ENCODE measurements at places on chromosomes 1 and 21.

DNA sequence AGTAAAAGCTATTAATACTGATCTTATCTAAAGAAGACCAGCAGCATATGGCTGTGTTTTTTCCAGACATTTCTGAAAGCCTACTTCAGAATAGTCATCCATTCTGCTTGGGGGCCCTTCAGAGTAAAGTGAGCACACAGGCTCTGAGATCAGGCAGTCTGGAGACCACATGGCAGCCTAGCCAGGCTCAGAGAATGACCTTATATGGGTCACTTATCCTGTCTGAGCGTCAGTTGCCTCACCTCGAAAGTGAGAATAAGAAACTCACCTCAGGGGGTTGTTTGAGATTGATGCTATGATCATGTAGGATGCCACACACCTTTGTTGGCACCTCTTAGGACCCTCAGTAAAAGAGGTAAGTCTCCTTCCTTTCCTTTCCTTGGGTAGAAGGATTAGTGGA, 270.4 kb downstream of the GRIK1 start:
- no peak for DNase-seq

DNA sequence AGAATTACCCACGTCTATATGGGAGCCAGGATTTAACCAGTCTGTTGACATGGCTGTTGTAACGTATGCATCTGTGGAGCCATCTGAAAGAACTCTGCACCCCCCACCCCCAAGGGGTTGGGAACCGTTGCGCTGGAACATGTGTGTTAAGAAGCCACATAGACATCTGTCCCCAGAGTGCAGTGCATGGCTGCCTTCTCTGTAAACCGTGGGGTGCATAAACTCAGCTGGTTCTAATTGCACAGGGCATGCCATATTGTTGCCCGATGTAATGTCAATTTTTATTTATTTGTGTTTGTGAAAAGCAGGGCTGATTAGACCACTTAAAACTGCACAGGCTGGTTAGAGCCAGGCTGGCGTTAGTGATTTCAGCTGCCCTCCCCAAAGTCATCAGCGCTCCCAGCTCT, 70.1 kb upstream of the ROR1 start:
- DNase-seq, result no peak

DNA sequence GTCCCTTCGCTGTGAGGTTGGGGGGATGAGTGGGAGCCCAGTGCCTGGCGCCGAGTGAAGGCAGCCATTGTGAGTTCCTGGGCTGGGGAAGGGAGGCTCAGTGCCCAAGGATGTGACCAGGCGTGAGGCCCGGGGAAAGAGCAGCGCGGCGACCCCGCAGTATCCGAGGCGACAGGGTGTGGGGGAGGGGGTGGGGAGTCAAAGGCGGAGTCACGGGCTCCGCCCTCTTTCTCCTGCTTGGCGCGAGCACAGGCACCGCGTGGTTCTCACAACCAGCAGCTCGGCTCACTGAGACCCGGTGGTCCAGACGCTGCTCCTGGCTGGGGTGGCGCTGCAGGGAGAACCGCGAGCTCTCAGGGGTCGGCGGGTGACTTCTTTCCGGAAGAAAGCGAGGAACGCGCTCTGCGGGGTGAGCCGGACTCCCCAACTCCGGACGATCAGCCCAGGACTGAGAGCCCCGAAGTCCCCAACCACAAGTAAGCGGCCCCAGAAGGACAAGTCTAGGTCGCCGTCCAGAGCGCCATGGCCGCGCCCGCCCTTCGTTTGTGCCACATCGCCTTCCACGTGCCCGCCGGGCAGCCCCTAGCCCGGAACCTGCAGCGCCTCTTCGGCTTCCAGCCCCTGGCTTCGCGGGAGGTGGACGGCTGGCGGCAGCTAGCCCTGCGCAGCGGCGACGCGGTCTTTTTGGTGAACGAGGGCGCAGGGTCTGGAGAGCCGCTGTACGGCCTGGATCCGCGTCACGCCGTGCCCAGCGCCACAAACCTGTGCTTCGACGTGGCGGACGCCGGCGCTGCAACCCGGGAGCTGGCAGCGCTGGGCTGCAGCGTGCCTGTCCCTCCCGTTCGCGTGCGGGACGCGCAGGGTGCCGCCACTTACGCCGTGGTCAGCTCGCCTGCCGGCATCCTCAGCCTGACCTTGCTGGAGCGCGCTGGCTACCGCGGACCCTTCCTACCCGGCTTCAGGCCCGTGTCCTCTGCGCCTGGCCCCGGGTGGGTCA, at the start of gene HPDL:
Gene HPDL (plus strand): TSS at position 269 of the 997 bp plus-strand sequence. CDS start 254 bp downstream, at position 523.
- DNase-seq, result peak; percentile 76

DNA sequence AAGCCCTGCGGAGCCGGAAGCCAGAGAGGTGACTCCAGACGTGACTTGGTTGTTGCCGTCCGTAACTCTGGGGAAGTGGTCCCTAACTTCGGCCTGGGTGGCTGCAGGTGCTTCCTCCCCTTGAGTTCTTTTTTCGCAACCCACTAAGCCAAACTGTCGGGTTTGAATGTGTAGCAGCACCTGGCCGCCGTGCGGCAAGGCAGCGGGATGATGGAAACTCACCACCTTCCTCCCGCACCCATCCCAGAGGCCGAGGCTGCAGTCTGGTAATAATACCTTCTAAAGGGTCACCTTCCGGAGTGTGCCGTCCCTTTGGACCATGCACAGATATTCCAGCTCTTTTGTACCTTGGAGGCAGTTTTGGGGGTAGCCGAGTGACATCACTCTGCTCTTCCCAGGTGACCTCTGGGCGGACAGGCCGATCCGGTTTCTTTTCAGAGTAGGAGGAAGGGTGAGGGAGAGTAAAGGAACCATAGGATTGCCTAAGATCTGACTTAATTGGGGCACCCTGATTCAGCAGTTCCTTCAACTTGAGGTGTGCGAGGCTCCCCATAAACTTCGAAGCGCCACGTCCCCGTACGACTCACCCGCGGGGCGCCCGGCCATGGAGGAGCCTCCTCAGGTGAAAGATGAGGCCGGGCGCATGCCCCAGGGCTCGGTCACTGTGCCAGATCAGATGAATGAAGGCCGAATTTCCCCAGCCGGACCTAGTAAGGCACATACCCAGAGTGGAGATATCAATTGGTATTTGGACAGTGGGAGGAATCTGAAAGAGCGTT, 1.0 kb downstream of the KCNK1 start:
- DNase-seq, result no peak

DNA sequence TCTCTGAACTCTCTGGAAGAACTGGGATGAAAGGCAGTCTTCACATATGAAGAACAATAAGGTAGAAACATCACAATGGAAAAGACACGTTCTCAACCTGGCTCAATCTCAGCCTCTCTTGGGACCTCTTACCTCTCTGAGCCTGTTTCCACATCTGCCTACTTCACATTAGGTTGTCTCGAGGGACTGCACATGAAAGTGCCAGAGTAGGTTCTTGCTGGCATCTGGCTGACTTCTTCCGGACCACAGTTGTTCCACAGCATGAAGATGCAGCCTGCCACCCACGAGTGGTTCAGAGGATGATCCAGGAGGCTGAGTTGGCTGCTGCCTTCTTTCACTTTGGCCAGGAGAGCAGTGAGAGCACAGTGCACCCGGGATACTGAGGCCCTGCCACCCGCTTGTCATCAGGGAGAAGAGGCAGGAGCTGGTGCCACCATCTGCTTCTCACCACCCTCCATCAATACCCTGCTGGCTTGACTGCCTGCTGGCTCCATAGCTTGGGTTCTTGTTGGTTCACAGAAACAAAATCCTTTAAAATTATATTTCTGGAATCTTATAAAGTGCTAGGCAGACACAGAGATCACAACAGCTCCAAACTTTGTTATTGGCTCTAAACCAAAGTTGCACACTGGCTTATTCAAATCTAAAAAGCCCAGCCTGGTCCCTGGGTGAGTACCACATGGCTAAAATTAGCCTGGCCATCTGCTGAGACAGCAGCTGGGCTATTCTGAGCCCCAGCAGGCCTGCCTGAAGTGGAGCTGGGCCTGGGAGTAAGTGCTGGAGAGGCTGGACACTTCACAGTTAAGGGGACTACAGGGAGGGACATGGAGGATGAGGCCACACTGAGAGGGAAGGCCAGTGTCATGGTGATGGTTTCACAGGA, 46.9 kb upstream of the LIN9 start:
- no peak for DNase-seq

DNA sequence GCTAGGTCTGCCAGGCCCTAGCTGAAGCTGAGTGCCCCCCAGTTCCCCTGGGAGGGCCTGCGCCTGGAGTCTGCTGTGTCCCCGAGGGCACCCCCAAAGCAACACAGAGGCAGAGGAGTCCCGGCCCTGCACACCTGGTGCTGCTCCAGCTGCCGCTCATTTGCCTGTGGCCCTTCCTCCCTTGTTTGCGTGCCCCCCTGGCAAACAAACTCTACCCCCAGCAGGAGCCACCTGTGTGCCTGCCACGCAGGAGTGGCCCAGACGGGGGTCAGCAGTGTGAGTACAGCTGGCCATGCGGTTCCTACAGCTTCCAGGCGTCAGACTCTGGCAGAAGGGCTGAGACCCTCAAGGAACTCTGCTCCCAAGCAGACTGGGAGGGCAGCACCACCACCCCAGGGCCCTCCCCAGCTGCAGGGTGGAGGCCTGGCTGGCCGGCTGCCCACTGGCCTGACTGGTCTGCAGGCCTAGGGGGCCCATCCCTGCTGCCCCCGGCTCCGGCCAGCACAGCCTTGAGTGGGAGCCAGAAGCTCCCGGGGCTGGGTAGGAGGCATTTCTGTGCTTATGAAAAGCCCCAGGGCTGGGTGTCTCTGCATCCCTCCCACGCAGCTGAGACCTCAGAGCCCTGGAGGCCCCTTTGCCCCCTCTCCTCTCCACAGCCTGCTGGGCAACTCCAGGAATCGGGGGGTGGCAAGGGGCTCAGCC, 563 bp upstream of the TAS1R3 start:
- no peak for DNase-seq

- no peak for DNase-seq
Measured at GRCh38 chr1:20685099-20685662, 24.0 kb upstream of the DDOST start.

GRCh38 chr1:223177681-223178080, 34.6 kb upstream of the TLR5 start:
- DNase-seq, result no peak

GRCh38 chr1:234715252-234716014, 105.5 kb upstream of the IRF2BP2 start:
- no peak for DNase-seq

- no peak for DNase-seq
Measured at GRCh38 chr1:221839321-221839720, 97.4 kb upstream of the DUSP10 start.

DNA sequence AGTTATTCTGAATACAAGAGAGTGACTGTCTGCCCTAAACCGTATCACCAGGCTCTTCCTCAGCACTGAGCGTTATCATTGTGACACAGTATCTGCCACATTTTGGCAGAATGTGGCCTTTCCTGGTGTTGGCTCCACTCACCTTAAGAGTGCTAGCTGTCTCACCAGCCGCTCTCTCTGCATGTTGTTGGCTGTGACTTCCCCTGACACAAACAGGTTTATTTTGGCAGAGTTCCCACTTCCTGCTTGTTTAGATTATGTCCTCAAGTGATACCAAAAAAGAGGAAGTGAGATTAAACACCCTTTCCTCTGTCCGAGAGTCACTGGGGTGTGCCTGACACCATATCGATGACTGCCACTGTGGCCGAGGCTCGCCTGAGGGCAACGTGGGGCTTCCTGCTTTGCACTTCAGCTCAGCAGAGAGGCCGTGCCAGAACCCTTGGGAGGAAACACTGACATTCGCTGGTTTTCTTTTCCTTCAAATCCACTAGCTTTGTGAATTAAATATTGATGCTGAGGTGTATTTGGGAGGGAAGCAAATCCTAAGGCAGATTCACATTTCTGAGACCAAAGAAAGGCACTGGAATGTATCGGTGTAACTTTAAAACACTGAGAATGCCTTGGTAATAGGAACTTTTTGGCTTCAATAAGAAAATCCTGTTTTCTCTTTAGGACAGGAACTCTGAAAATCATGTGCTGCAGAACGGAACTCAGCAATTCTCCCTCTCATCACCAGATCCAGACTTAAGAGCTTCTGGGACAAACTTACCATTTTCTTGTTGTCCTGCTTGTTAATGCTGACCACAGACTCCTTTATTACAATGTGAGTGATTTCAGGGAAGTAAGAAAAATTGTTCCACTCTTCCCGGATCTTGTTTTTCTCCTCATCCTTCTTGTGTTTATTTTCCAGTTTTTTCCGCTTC, 102.1 kb downstream of the JAK1 start:
- no peak for DNase-seq

- DNase-seq, result no peak
Measured at GRCh38 chr1:245673881-245674414, 519.2 kb downstream of the KIF26B start.

- DNase-seq, result no peak
Measured at GRCh38 chr1:37123276-37124115, 89.2 kb upstream of the GRIK3 start.

DNA sequence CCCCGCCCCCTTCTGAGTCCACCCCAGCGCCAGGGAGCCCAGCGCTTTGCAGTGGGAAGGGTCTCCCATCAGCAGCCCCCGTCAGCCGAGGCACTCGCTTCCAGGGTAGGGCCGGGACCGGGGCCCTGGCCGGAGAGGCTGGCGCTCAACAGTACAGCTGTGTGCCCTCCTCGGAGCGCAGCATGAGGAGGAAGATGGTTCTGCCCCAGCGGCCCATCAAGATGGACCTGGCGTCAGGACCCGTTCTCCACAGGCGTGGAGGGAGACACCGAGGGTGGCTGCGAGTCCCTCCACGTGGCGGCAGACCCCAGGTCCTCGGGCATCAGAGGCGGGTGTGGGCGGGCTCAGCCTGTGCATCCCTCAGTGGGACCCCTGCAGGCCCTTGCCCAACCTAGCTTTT, 54.3 kb downstream of the MORN1 start:
- DNase-seq, result no peak

DNA sequence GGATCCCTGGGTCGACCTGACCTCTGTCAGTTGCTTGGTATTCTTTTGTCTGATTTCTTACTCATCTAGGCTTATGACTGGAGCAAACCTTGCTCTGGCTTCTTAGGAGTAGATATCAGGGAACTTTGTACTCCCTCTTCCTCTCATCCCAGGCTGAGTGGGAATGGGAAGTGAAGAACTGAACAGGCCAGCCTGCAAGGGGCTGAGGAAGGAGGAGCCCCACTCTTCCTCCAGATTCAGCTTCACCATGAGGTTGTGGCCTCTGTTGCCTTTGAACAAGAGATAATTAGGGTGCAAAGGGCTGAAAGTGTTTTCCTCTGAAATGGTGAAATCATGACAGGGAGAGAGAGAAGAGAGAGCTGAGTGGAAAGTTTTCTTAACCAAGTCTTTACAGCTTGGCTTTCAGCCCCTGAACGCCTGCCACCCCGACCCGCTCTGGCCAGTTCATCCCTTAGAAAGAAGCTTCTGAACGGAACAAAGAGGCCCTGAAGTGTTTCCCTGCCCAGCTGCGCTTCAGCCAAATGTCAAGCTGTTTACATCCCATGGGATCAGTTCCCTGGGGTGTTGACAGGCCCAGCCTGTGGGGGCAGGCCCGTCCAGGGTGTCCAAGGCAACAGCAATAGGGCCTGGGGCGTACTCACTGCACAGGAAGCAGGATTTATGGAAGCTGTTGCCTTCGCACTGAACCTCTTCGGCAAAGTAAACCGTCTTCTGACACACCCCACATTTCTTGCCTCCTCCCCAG, 11.2 kb downstream of the CSRP1 start:
- DNase-seq, result peak; percentile 26

DNA sequence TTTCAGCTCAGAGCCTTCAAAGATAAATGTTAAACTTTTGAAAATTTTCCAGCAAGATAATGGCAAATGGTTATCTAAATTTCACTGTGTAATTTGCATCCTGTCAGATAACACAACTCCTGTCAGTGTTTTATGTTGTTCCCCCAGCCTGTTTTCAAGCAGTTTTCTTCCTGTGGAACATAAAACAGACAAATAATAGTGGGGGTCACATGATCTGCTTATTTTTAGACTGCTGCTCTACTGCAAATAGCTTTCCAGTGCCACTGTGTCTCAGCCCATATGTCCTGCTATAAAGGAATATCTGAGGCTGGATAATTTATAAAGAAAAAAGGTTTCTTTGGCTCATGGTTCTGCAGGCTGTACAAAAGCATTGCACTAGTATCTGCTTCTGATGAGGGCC, 32.2 kb downstream of the FMO3 start:
- DNase-seq, result no peak

- DNase-seq, result peak; percentile 70
Measured at GRCh38 chr21:25607151-25608043, at the start of gene MRPL39. MRPL39 (minus strand) TSS chr21:25607481; CDS start chr21:25607475, 6 bp downstream.

Measured in C1 segment of cervical spinal cord (tissue), 14 donors.